Type B pancreatic cell (in vitro differentiated cells): ENCODE measurements at places on chromosomes 2 and 18. TPM values are rescaled to one million over a fixed set of nuclear protein-coding genes. Genes with fewer than 3 reads are reported as not detected.

- H3K27ac ChIP-seq = no peak overlapping the region
- H3K27me3 ChIP-seq = peaks cover 19% of the 10 kb centered on the region
- H3K36me3 ChIP-seq = no peaks in the 10 kb centered on the region
- H3K4me3 ChIP-seq = peak overlapping the region; percentile 59
- peaks cover 5% of the 10 kb centered on the region for H3K4me1 ChIP-seq
These were observed 172.9 kb downstream of the CELF4 start for GRCh38 chr18:37392648-37393047.

CD8A gene
- total RNA-seq = 0.17 and 0.34 TPM in 2 replicates

HOXD8 gene
- total RNA-seq = 2.8 TPM in 1 of 2 replicates, not detected in the other

GRCh38 chr18:45085916-45086624 is 405.4 kb downstream of the SETBP1 start:
- peaks cover 26% of the 10 kb centered on the region for H3K4me1 ChIP-seq
- peaks cover 4% of the 10 kb centered on the region for H3K27me3 ChIP-seq
- no peak overlapping the region for H3K4me3 ChIP-seq
- no peak for DNase-seq

CLEC4F gene
- not detected in 2 replicates for total RNA-seq

B3GNT7 gene
- total RNA-seq = 6.8 and 14.4 TPM in 2 replicates

DNA sequence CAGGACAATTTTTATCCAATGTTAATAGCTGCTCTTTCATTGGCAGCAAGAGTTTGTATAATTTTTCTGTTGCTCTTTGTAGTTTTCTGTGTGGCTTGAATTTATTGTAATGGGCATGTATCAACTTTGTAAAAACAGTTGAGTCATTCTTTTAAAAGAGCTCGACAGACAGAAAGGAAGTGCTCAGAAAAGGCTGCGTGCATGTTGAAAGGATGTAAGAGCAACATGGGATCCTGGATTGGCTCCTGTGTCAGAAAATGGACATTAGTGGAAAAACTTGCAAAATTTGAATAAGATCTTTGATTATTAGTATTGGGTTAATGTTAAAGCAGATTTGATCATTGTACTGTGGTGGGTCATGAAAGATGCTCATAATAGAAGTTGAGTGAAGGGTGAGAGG is 93.3 kb upstream of the CDC42EP3 start:
- no peak overlapping the region for H3K27ac ChIP-seq
- DNase-seq = no peak
- peaks cover 3% of the 10 kb centered on the region for H3K27me3 ChIP-seq

DNA sequence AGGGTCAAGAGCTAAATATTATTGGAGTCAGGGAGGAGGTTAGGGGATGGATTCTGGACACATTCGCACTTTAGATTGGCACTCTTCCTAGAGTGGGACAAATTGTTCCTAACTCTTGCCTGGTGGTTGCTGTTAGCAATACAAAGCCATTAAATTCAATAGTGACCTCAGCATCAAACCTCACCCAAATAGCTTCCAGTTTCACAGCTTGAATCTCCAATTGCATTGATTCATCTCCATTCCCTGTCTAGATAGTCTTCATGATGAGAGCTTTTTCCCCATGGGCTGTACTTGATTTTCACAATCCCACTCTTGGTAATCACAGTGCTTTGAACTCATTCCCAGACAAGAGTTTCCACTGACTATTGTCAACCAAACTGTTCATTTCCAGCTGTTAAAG is 585.9 kb upstream of the SYT4 start:
- no peak overlapping the region for H3K4me3 ChIP-seq
- DNase-seq = no peak
- H3K27me3 ChIP-seq = no peaks in the 10 kb centered on the region
- H3K4me1 ChIP-seq = peaks cover 10% of the 10 kb centered on the region
- H3K36me3 ChIP-seq = no peaks in the 10 kb centered on the region

- H3K4me3 ChIP-seq = no peak overlapping the region
- no peaks in the 10 kb centered on the region for H3K36me3 ChIP-seq
- H3K27me3 ChIP-seq = no peaks in the 10 kb centered on the region
These were observed 54.8 kb downstream of the CDC42EP3 start for GRCh38 chr2:37616677-37617005.

- no peak for DNase-seq
- H3K27ac ChIP-seq = peak overlapping the region; percentile 2
- H3K36me3 ChIP-seq = no peaks in the 10 kb centered on the region
- H3K27me3 ChIP-seq = peaks cover 30% of the 10 kb centered on the region
These were observed 1.6 kb upstream of the IGFBP5 start for GRCh38 chr2:216696751-216697560.

DNA sequence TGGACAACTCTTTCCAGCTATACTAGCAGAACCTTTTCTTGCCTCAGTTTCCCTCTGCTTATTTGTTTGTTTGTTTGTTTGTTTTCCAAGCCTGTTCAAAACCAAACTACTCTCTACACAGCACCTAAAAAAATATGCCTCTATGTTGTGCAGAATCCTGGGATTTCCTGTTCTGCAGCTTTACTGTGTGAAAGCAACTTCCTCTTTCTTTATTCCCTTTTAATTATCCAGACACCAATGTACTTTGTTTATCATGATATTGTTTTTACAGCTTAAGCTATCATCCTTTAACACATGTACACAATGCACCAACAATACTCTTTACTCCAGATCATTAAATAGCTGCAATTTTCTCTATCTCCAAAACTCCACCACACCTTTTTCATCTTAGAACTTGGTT is 259.5 kb downstream of the EPHA4 start:
- no peak overlapping the region for H3K27ac ChIP-seq
- H3K36me3 ChIP-seq = no peaks in the 10 kb centered on the region
- H3K27me3 ChIP-seq = peaks cover 5% of the 10 kb centered on the region
- peaks cover 37% of the 10 kb centered on the region for H3K4me1 ChIP-seq
- no peak for DNase-seq
- H3K4me3 ChIP-seq = no peak overlapping the region

GRCh38 chr2:213065583-213066442 is 85.6 kb downstream of the IKZF2 start:
- H3K27me3 ChIP-seq = no peaks in the 10 kb centered on the region
- no peaks in the 10 kb centered on the region for H3K36me3 ChIP-seq
- H3K27ac ChIP-seq = peak overlapping the region; percentile 48
- H3K4me3 ChIP-seq = peak overlapping the region; percentile 46
- DNase-seq = no peak

DNA sequence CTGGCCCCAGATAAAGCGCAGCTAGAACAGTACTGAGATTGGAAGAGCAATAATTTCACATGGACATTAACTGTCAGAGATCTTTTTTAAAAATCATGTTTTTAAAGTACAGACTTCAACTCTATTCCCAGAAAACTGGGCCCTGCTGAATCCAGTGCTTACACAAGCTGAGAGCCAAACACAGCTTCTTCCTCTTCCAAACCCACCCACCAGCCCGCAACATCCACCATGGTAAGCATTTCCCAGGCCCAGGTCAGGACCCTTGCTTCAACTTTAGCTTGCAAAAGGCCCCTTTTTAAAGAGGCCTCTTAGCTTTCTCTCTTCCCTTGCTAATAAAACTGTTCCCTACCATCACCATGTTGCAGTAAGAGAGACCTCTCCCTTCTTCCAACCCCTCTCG is 2.1 kb downstream of the AAK1 start:
- H3K4me1 ChIP-seq = peaks cover 52% of the 10 kb centered on the region
- DNase-seq = no peak
- peaks cover 13% of the 10 kb centered on the region for H3K36me3 ChIP-seq
- peak overlapping the region; percentile 95 for H3K4me3 ChIP-seq
- H3K27ac ChIP-seq = peak overlapping the region; percentile 26

DNA sequence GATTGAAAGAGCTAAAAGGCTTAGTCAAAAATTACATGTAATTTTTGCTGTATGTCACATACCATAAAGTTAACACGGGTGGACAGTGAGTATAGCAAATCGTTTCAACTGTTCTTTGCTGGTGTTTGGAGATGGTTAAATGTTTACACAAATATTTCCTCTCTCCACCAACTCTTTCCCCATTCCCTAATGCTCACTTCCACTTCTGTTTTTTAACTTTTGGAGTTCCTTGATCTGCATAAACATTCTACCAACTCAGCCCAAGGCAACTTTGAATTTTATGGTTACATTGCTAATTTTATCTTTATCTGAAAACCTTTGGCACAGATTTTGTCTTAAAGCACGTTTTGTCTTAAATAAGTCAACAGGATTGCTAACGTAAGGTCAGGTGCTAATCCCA is 1.9 kb upstream of the SPOPL start:
- peak overlapping the region; percentile 51 for H3K4me3 ChIP-seq
- H3K27me3 ChIP-seq = no peaks in the 10 kb centered on the region
- no peak overlapping the region for H3K27ac ChIP-seq
- peaks cover 16% of the 10 kb centered on the region for H3K4me1 ChIP-seq
- no peak for DNase-seq
- H3K36me3 ChIP-seq = peaks cover 9% of the 10 kb centered on the region

GRCh38 chr2:157843081-157843480 is 33.0 kb downstream of the ACVR1 start:
- H3K4me3 ChIP-seq = no peak overlapping the region
- no peak for DNase-seq
- H3K36me3 ChIP-seq = peaks cover 16% of the 10 kb centered on the region
- H3K4me1 ChIP-seq = peaks cover 44% of the 10 kb centered on the region
- H3K27ac ChIP-seq = no peak overlapping the region

DNA sequence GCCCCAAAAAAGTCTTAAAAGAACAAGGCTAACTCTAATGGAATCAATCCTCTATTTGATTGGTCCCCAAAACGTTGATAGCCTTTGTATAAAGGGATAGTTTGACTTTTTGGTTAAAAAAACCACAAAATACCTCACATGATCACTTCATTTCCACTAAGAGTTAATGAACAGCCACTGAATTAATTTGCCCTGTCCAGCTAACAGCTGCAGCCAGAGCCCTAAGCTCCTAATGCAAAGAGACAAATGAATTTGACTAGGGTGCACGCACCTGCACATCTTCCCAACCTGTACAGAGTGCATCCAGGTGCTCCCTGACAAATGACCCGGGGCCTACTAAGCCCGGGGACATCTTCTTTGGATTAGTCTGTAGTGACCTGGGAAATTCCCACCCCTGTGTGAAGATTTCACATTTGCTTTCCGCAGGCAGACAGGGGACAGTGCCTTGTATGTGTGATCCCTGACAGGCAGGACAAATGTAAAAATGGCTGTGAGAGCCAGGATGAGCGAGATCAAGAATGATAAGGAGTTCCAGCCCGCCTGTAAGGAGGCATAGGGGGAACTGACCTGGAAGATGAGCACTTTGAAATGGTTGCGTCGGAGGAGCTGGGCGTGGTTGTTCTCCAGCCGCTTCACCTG is 893 bp downstream of the CAVIN2 start:
- H3K27ac ChIP-seq = peak overlapping the region; percentile 62
- H3K36me3 ChIP-seq = no peaks in the 10 kb centered on the region
- no peaks in the 10 kb centered on the region for H3K27me3 ChIP-seq
- H3K4me3 ChIP-seq = peak overlapping the region; percentile 4
- DNase-seq = no peak

DNA sequence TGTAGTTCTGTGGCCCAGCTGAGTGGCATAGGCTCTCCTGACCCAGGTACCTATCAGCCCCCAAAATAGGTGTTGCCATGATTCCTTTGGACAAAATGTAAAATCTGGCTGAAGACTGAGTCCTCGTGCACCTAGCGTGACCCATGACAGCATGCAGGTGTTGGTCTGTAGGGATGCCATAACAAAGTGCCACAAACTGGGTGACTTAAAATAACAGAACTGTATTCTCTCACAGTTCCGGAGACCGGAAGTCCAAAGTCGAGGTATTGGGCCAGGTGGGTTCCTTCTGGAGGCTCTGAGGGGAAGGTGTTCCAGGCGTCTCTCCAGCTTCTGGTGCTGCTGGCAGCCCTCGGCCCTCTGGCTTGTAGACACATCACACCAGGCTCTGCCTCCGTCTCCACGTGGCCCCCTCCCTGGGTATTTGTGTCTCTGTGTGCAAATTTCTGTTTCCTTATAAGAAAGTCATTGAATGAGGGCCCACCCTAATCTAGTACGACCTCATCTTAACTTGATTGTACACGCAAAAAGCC is 34.5 kb downstream of the LRRFIP1 start:
- DNase-seq = no peak
- H3K4me3 ChIP-seq = peak overlapping the region; percentile 64
- H3K27me3 ChIP-seq = no peaks in the 10 kb centered on the region
- H3K4me1 ChIP-seq = peaks cover 36% of the 10 kb centered on the region
- H3K36me3 ChIP-seq = peaks cover 6% of the 10 kb centered on the region

- peaks cover 11% of the 10 kb centered on the region for H3K36me3 ChIP-seq
- peaks cover 18% of the 10 kb centered on the region for H3K4me1 ChIP-seq
- H3K4me3 ChIP-seq = no peak overlapping the region
- peak overlapping the region; percentile 39 for H3K27ac ChIP-seq
These were observed 19.8 kb downstream of the HDAC4 start for GRCh38 chr2:239380831-239381708.

- H3K4me1 ChIP-seq = no peaks in the 10 kb centered on the region
- no peaks in the 10 kb centered on the region for H3K36me3 ChIP-seq
- H3K4me3 ChIP-seq = no peak overlapping the region
These were observed 9.4 kb downstream of the CRACDL start for GRCh38 chr2:98926601-98927000.

DNA sequence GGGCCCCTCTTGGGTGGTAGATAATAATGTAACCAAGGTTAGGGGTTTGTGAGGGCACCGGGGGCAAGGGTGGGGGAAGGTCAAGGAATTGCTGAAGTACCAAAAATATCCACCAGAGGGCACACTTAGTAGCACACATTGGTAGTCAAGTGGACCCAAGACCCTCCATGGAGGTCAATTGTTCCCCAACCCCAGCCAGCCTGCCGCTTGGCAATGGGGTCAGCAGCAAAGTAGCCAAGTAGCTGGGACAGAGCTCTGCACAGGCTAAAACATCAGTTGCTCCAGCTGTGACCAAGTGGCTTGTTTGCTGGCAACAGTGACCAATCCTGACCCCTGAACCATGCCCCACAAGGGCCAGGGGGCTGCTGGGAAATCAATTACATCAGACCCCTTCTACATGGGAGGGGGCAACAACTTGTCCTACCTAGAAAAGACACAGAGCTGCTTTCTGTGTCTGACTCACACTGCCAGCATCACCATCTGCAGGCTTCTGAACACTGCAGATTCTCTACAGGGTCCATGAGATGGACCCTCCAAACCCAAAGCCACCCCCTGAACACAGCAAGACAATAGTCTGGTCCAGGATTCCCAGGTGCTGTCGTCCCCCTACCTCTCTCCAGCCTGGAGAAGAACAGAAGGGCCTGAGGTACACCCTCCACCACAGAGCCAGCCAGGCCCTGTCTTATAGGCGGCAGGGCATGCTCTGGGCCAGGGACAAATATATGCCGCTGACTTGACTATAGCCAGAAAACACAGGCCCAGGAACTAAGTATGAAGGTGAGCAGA is 76.0 kb downstream of the EMX1 start:
- H3K4me1 ChIP-seq = peaks cover 14% of the 10 kb centered on the region
- H3K36me3 ChIP-seq = peaks cover 7% of the 10 kb centered on the region
- H3K4me3 ChIP-seq = no peak overlapping the region
- no peak overlapping the region for H3K27ac ChIP-seq
- peak; percentile 67 for DNase-seq

RNF138 gene
- 21.6 and 34.9 TPM in 2 replicates for total RNA-seq

- H3K36me3 ChIP-seq = no peaks in the 10 kb centered on the region
- H3K27ac ChIP-seq = no peak overlapping the region
- H3K4me1 ChIP-seq = peaks cover 7% of the 10 kb centered on the region
- no peak overlapping the region for H3K4me3 ChIP-seq
- peaks cover 4% of the 10 kb centered on the region for H3K27me3 ChIP-seq
- DNase-seq = no peak
These were observed 516.2 kb upstream of the MYT1L start for GRCh38 chr2:2847209-2847676.

CHST9 gene
- 8.0 and 9.9 TPM in 2 replicates for total RNA-seq

GRCh38 chr2:118738524-118739308 is 108.7 kb downstream of the EN1 start:
- H3K27ac ChIP-seq = no peak overlapping the region
- no peaks in the 10 kb centered on the region for H3K4me1 ChIP-seq
- DNase-seq = no peak
- no peaks in the 10 kb centered on the region for H3K36me3 ChIP-seq
- H3K4me3 ChIP-seq = no peak overlapping the region
